ENCODE measurements at places on chromosomes 12 and 14.
A peak's percentile ranks its signal among the peaks of the same experiment; 100 is the strongest.

GRCh38 chr12:89501793-89502192 lies 22.8 kb downstream of the GALNT4 start:
- no peak for DNase-seq

- DNase-seq, result no peak
These were observed 58.5 kb downstream of the NUAK1 start for GRCh38 chr12:106080041-106080790.

- no peak for DNase-seq
These were observed 56.2 kb downstream of the TSPAN9 start for GRCh38 chr12:3133405-3133783.

- DNase-seq, result no peak
These were observed 180.9 kb downstream of the RPS29 start for GRCh38 chr14:49405291-49405690.

DNA sequence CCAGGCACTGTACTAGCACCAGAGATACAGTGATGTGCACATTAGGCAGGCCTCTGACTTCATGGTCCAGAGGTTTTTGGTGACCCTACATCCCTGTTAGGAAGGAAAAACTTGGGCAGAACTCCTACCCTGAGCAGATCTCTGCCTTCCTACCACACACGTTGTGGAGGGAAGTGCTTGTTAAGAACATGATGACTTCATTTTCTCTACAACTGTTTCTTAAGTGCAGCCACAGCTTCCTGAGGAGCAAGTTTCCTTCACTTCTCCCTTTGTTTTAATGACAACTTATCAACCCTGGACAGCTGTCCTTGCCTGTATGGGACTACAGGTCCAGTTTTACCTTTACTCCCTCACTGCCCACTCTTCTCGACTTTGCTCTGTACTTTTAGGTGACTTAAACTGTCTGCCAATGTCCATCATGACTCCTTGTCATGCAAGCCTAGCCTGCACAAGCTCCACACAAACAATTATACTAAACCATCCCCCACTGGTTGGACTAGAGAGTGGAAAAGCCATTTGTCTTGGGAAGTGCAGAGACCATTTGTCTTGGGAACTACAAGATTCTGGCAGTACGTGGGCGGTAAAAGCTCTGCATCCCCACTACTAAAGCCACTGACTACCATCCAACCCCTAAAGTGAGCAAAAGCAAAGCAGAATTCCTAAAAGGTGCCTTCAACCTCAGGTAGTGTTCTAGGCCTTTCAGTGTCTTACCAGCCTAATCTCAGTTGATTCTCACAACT lies 359.8 kb downstream of the EGLN3 start:
- DNase-seq, result no peak

DNA sequence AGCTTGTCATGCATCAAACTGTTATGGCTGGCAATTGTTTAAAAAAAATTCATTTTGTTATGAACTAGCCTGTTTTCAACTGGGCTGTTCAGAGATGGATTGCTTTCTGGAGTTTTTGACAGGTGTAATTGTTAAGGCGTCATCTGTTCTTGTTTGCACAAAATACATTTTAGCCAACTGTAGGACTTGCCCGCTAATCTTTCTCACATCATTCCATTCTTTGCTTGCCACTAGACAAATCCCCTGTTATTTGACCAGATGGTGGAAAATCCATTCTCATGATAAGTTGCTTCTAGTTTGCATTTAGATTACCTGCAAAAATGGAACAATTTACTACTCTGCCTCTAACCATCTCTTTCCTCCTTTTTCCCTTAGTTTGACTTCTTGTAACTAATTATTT lies 114.3 kb downstream of the NPAS3 start:
- DNase-seq, result no peak

DNA sequence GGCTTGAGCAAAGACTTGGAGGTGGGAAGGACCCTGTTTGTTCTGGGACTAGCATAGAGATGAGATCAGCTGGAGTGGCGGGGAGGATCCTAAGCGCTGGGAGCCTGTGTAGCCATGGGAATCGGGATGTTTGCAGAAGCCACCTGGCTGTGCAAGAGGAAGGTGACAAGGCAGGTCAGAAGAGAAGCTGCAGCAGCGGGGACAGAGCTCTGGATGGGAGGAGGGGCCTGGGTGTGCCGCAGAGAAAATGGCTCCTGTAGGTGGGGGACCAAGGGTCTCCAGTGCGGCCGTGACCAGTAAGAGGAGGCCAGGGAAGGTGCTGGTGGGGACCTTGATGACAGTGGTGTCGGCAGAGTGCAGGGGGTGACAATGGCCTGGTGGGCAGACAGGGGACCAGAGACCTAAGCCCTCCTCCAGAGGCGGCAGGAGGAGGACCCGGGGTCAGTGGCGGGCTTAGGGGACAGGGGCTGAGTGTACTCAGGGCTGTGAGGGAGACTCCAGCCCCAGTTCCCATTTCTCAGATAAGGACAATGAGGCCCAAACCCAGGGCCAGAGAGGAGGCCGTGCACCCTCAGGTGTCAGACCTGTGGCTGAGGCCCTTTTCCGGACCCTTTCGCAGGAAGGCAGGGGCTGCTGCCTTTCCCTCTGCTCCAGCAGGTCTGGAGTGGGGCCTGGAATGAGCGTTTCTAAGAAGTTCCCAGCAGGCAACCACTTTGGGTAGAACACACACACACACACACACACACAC lies 206.6 kb upstream of the RTL1 start:
- DNase-seq, result no peak

GRCh38 chr14:27015065-27015464 lies 417.2 kb upstream of the NOVA1 start:
- DNase-seq, result no peak

DNA sequence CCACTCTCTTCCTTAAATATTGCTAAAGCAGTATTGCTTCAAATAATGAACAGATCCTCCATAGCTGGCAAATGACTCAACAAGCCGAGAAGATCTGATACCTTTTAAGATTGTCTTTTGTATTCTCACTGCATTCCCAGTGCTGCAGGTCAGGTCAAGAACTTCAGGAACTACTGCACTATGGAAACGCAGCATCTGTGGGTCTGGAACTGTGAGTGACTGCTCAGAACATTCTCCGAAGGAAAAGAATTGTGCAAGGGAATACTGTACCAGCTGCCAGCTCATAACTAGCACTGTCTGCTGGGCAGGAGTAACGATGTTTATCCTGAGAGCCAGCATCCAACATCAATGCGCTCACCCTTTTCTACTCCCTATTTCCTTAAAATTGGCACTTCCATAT lies 348.0 kb upstream of the SOX5 start:
- DNase-seq, result no peak

GRCh38 chr12:57087691-57088353 lies 1.1 kb upstream of the NAB2 start:
- DNase-seq, result peak; percentile 78

DNA sequence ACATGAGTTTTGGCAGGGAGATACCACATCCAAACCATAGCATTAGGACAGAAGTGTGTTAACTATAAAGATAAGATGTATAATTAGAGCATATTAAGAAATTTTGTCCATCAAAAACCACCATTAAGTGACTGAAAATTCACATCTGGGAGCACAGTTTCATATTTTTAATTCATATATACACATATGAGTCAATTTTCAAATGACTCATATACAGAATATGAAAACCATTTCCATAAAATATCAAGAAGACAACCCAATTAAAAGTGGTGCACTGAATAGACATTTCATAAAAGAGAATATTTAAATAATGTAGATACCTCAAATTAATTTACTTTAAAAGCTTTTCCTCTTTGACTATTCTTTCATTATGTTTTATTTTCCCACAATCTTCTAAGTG lies 25.3 kb downstream of the MUCL1 start:
- DNase-seq, result no peak

DNA sequence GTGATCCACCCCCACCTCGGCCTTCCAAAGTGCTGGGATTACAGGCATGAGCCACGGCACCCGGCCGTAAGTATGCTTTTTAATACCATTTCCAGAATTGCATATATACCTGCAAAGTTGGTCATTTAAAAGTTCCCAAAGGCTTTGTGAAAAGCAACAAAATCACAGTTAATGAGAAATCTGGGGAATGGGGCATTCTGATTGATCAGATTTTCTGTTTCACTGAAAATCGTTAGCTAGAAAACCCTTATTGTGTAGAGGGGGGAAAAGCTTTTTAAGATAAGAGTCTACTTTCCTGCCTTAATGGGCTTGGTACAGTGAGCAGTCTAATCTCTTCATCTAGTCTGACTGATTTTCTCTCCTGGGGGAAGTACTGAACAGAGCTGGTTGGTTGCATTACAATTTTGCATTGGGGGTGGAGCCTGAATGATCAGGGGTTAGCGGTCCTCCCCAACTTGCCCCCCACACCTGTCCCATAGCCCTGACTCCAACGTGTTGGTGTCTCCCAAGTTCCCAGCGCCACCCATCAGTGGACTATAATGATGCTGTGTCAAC lies 23.8 kb downstream of the IL31 start:
- DNase-seq, result no peak

DNA sequence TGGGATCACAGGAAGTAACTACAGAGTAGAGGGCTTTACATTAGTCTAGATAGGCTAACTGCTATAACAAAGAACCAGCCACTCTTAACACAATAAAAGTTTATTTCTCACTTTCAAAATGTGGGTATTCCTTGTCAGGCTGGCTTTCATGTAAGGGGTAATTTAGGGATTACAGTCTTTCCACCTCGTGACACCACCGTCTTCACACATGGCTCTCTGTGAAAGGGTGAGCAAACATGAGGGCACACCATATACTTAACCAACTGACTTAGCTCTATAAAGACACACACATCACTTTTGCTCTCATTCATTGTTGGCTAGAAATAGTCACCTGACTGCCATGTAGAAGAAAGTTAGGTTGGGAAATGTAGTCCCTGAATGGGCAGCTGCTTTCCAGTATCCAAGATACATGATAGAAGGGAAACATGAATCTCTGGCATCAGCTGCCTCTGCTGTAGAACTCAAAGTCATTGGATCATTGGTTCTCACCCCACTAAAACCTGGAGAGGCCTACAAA lies 66.1 kb upstream of the CRY1 start:
- DNase-seq, result no peak

DNA sequence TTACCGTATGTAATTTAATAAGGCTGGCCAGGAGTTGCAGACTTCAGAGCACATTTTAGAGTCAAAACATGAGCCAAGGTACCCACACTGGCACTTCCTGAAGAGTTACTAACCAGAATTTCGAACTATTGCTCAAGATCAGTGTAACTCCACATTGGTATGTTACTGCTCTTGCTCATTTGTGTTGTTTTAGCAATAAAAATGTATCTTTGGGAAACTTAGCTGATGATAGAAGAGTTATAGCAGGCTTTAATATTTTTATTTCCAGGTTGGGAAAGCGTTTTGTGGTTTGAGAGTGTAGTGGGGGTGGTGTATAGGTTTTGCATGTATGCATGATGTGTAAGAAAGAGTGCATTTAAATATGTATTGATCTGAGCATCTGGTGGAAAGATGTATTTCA lies 96.6 kb downstream of the SCN8A start:
- DNase-seq, result no peak

DNA sequence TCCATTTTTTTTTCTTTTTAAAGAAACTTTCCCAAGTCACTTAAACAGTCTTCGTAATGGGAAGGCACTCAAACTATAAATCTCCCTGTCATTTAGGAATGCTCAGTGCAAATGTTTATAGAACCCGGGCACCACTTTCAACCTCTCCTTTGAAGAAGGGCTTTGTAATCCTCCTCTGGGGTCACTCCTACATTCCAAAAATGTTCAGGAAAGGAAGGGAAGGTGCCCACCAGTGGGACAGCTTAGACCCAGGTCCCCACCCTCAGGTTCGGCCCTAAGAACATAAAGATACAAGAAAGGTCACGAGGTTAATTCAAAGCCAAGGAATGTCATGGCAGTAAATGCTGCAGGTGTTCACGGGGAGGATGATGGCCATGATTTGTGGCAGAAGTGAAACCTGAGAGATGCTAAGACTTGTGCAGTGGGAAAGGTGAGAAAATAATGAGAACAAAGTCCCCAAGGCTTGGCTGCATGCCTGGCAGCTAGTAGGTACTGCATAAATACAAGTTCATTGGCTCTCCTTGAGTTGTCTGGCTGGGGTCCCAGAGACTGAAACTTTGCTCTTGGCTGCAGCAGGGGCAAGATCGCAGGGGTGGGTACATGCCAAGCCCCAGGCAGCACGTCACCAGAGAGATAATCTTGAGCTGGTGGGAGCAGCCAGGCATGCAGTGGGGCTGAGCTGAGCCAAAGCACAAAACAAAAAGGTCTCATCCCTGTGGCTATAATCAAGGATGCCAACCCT lies 21.1 kb downstream of the KRT18 start:
- peak; percentile 38 for DNase-seq

DNA sequence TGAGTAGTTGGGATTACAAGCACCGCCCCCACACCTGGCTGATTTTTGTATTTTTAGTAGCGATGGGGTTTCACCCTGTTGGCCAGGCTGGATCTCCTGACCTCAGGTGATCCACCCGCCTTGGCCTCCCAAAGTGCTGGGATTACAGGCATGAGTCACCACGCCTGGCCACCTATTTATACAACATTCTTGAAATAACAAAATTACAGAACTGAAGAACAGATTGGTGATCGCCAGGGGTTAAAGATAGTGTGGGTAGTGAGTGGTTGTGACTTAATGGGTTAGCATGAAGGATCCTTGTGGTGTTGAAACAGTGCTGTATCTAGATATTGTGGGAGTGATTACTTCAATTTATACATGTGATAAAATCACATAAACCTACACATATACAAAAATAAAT lies 7.4 kb downstream of the GLIPR1L1 start:
- no peak for DNase-seq

GRCh38 chr12:24066865-24067264 lies 117.4 kb upstream of the SOX5 start:
- no peak for DNase-seq

DNA sequence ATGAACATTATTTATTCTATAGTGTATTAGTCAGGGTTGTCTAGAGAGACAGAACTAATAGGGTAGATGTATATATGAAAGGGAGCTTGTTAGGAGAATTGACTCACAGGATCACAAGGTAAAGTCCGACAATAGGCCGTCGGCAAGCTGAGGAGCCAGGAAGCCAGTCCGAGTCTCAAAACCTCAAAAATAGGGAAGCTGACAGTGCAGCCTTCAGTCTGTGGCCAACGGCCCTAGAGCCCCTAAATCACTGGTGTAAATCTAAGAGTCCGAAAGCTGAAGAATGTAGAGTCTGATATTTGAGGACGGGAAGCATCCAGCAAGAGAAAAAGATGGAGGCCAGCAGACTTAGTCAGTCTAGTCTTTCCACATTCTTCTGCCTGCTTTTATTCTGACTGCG lies 912.2 kb downstream of the FLRT2 start:
- DNase-seq, result no peak

DNA sequence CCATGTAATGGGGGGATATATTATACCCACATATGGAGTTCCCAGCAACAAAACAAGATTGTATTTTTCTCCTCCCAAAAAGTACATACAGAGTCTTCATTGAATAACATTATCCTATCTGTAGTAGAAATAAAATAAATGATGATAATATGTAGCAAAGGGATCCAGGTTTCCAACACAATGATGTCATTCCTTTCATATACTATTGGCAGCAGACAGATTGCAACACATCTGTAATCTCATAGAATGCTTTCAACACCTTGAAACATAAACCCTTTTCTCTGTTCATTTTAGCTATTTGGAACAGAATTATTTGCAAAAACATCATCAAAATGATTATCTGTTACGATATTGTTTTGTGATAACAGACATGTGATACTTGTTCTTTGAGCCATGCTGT lies 317.6 kb downstream of the DPF3 start:
- no peak for DNase-seq

GRCh38 chr12:105401198-105401597 lies 70.7 kb downstream of the C12orf75 start:
- DNase-seq, result no peak

GRCh38 chr12:28442101-28442500 lies 251.8 kb downstream of the CCDC91 start:
- no peak for DNase-seq

Measured in nephron progenitor cell (in vitro differentiated cells).